CD4-positive, CD25-positive, alpha-beta regulatory T cell (primary cell): ENCODE measurements at places on chromosomes 12 and 14. TPM values are rescaled to one million over a fixed set of nuclear protein-coding genes. Genes with fewer than 3 reads are reported as not detected.
A peak's percentile ranks its signal among the peaks of the same experiment; 100 is the strongest.

GRCh38 chr12:132487311-132487741 is 2.6 kb upstream of the FBRSL1 start:
- no peak for DNase-seq
- H3K36me3 ChIP-seq = no peaks in the 10 kb centered on the region
- H3K4me1 ChIP-seq = peaks cover 33% of the 10 kb centered on the region
- H3K27me3 ChIP-seq = no peaks in the 10 kb centered on the region

DNA sequence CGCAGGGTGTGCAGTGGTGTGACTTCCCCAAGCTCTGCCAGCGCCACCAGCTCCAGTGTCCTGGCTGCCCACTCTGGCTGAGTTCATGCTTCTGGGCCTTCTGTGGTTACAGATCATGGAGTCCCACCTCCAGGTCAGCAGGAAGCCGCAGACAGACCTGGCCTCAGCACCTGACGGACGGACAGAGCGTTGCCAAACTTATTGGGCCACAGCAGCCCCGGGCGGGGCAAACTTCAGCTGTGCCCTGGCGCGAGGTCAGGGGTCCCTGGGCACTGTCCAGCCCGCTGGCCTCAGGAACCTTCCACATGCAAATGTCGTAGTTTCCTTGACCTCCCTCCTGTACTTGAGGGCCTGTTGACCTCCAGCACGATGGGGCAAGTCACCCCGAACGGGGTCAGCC is 11.2 kb downstream of the GPR132 start:
- no peak for DNase-seq
- H3K27ac ChIP-seq = no peak overlapping the region
- H3K36me3 ChIP-seq = peaks cover 56% of the 10 kb centered on the region
- H3K27me3 ChIP-seq = no peaks in the 10 kb centered on the region
- peaks cover 3% of the 10 kb centered on the region for H3K4me1 ChIP-seq

- DNase-seq = no peak
- H3K27me3 ChIP-seq = no peaks in the 10 kb centered on the region
- H3K27ac ChIP-seq = peak overlapping the region; percentile 88
- peak overlapping the region; percentile 82 for H3K4me3 ChIP-seq
- H3K4me1 ChIP-seq = peaks cover 51% of the 10 kb centered on the region
- H3K36me3 ChIP-seq = peaks cover 6% of the 10 kb centered on the region
These were observed 1.1 kb downstream of the KMT2D start for GRCh38 chr12:49059299-49060171.

GRCh38 chr14:95545515-95546168 is 10.8 kb downstream of the GLRX5 start:
- no peaks in the 10 kb centered on the region for H3K4me1 ChIP-seq
- H3K36me3 ChIP-seq = peaks cover 16% of the 10 kb centered on the region
- no peak for DNase-seq
- no peak overlapping the region for H3K27ac ChIP-seq
- no peaks in the 10 kb centered on the region for H3K27me3 ChIP-seq

GRCh38 chr12:13534645-13535398 is 338.3 kb downstream of the EMP1 start:
- DNase-seq = no peak
- no peaks in the 10 kb centered on the region for H3K4me1 ChIP-seq
- no peaks in the 10 kb centered on the region for H3K27me3 ChIP-seq
- no peaks in the 10 kb centered on the region for H3K36me3 ChIP-seq
- H3K27ac ChIP-seq = no peak overlapping the region

DNA sequence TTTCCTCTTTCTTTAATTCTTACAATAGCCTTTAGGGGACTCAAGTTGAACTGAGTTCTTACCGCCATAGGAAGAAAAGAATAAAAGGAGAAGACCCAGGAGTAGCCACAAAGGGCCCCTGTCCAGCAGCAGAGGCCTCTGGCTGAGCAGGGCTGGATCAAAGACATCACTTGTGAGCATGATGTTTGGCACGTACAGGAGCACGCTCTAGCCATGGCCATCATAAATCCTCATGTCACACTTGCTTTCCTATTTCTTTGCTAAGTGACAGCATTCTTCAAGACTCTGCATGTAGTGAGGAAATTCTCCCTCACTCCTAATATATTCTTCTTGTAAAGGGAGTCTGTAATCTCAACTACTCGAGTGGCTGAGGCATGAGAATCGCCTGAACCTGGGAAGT is 15.7 kb downstream of the CLEC4C start:
- H3K27me3 ChIP-seq = no peaks in the 10 kb centered on the region
- no peaks in the 10 kb centered on the region for H3K4me1 ChIP-seq
- no peak overlapping the region for H3K4me3 ChIP-seq
- no peak overlapping the region for H3K27ac ChIP-seq
- no peaks in the 10 kb centered on the region for H3K36me3 ChIP-seq
- DNase-seq = no peak

DNA sequence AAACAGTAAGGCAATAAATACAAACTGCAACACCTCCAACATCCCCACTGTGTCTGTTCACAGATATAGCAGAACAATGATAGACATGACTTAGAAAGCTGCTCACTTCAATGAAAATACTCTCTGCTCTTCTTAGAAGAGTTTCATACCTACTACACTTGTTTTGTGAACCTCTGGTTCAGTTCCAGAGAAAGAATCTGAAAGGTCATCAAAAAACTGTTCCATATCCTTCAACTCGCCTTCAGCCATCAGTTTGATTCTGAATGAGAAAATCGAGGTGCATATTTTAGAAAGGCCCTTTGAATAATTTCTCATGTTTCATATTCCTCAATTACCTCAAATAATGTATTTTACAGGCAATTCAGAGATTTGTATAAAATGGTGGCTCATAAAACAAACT is 5.5 kb downstream of the ANAPC5 start:
- DNase-seq = no peak
- peaks cover 53% of the 10 kb centered on the region for H3K36me3 ChIP-seq
- H3K27me3 ChIP-seq = no peaks in the 10 kb centered on the region
- no peak overlapping the region for H3K27ac ChIP-seq
- no peak overlapping the region for H3K4me3 ChIP-seq

The PTPRR gene
- polyA plus RNA-seq = not detected

GRCh38 chr12:83018088-83018487 is 331.4 kb downstream of the TMTC2 start:
- DNase-seq = no peak
- H3K4me1 ChIP-seq = peaks cover 5% of the 10 kb centered on the region
- H3K36me3 ChIP-seq = no peaks in the 10 kb centered on the region
- no peak overlapping the region for H3K4me3 ChIP-seq
- no peak overlapping the region for H3K27ac ChIP-seq
- H3K27me3 ChIP-seq = no peaks in the 10 kb centered on the region

The NID2 gene
- polyA plus RNA-seq = 0.49 TPM

The E2F7 gene
- 0.13 TPM for polyA plus RNA-seq

The SLCO1B1 gene
- polyA plus RNA-seq = not detected

- H3K36me3 ChIP-seq = no peaks in the 10 kb centered on the region
- H3K27me3 ChIP-seq = no peaks in the 10 kb centered on the region
- H3K4me3 ChIP-seq = no peak overlapping the region
- H3K27ac ChIP-seq = no peak overlapping the region
These were observed 88.6 kb downstream of the MGST1 start for GRCh38 chr12:16435875-16436554.

GRCh38 chr12:68609998-68610369 is 715 bp upstream of the RAP1B start:
- H3K4me1 ChIP-seq = peaks cover 40% of the 10 kb centered on the region
- H3K36me3 ChIP-seq = no peaks in the 10 kb centered on the region
- H3K4me3 ChIP-seq = peak overlapping the region; percentile 75
- no peaks in the 10 kb centered on the region for H3K27me3 ChIP-seq
- peak overlapping the region; percentile 91 for H3K27ac ChIP-seq

The ENDOU gene
- not detected for polyA plus RNA-seq

- H3K27me3 ChIP-seq = no peaks in the 10 kb centered on the region
- H3K4me1 ChIP-seq = no peaks in the 10 kb centered on the region
- H3K36me3 ChIP-seq = peaks cover 54% of the 10 kb centered on the region
- no peak overlapping the region for H3K27ac ChIP-seq
These were observed 12.2 kb downstream of the UBR7 start for GRCh38 chr14:93219103-93219726.

- peak overlapping the region; percentile 16 for H3K4me3 ChIP-seq
- DNase-seq = peak; percentile 42
- H3K36me3 ChIP-seq = peaks cover 57% of the 10 kb centered on the region
These were observed 3.6 kb downstream of the SMARCD1 start for GRCh38 chr12:50088577-50089335.

The NELL2 gene
- polyA plus RNA-seq = 1.5 TPM

The SIX1 gene
- polyA plus RNA-seq = not detected

- H3K36me3 ChIP-seq = no peaks in the 10 kb centered on the region
- peaks cover 3% of the 10 kb centered on the region for H3K27me3 ChIP-seq
- no peak overlapping the region for H3K27ac ChIP-seq
- no peak overlapping the region for H3K4me3 ChIP-seq
- no peaks in the 10 kb centered on the region for H3K4me1 ChIP-seq
- no peak for DNase-seq
These were observed 137.4 kb downstream of the LLPH start for GRCh38 chr12:65993173-65993572.

The TEX52 gene
- polyA plus RNA-seq = not detected

The NR4A1 gene
- polyA plus RNA-seq = 0.42 TPM
